GF-D8 (cell line): ENCODE measurements at places on chromosomes 3 and 15.

DNA sequence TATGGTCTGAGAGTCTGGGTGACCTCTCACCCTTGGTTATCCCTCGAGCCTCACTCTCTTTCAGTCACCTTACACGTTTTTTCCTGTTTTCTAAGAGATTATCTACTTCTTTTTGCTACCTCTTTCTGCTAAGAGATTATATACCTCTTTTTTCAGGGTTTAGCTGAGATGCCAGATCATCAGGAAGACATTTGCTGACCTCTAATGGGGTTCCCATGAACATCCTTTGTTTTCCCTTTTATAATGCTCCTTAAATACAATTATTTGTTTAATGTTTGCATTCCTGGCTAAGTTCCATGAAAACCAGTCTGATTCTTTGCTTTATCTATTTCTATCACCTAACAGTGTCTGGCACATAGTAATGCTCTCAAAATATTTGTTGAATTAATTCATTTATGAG lies 39.6 kb downstream of the LEKR1 start:
- DNase-seq, result no peak

DNA sequence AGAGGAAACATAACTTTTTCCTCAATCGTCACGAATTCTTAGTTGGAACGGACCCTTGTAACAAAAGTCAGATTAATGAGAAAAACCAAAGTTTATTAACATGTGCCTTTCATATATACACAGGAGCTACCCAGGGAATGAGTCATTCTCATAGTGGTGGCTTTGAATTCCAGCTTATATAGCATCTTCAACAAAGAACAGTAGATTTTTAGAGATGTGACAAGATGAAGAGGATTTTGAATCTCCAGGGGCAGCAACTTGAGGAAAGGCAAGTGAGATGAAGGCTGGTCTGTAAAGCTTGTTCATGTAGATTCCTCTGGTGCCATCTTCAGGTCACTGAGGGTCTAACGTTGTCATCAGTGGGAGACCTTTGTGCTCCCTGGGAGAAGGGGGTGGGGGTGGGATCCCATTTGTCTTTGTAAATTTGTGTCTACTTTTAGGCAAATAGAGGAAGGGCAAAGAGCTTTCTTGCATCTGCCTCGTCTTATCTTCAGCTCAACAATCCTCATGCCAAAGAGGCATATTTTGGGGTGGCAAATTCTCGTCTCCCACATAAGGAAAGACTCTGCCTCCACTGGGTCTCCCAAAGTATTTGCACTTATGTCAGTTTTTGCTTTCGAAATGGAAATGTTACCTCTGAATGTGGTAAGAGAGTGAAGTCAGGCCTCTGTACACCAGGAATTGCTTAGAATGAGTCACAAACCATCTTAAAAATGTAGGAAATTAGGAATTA lies 29.5 kb downstream of the CLEC3B start:
- no peak for DNase-seq

DNA sequence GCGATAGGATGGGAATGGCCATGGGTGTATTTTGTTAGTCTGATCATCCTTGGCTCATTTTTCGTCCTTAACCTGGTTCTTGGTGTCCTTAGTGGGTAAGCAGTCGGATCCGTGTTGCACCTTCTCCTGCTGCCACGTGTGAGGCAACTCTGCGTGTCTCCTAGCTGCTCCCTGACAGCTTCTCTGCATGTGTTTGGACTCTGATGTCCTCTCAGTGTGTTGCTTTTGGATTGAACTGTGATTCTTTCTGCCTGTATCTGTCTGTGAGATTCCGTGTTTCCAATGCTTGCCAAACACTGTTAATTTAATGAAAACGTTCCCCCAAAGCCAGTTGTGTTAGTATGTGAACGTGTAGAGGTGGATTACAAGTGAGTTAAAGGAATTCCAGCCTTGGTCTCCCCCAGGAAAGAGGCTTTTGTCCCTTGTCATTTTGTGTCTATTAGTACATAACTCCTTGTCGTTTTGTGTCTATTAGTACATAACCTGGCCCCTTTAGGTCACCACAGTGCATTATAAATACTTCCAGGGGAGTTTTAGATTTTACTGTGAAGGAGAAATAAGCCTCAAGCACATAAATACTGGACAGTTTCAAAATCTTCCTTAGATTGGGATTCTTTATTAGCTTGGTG lies 172.4 kb downstream of the CHDH start:
- DNase-seq, result no peak

DNA sequence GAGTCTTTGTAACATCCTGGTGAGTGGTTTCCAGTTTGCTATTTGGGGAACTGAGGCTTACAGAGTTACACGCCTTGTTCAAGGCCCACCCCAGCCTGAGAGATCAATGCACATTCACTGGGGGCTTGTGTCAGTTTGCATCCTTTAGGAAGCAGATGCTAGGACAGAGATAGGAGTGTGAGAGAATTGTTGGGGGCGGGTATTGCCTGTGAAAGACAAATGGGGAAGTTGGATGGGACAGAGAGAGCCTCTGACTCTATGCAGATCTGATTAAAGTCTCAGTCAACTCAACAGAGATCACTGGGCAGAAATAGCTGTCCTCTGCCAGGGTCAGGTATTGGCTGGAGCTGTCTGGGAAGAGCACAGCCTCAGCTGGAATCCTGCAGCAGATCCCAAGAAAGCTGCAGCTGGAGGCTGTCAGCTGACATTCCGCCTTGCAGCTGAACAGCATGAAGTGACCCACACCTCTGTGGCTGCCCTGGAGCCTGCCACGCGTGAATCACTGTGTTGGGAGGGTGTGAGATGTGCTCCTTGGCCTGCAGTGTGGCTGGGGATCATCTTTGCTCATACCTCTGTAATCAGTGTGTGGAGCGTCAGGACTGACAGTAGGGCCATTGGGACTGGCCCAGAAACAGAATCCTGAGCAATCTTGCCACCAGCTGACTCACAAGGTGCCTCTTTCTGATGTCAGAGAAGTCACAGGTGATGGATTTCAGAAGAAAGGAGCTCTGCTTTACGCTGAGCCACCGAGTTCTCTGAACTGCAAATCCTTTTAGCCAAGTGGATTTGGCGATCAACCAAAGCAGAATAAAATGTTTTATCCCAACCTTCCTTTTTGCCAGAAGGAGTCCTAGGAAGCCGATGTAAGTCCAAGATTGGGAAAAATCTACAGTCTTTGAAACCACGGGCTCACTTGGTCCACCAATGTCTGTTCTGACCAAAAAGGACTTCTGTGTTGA lies 284.1 kb upstream of the LRRFIP2 start:
- DNase-seq, result no peak

GRCh38 chr3:106197532-106198194 lies 328.9 kb upstream of the CBLB start:
- DNase-seq, result no peak

DNA sequence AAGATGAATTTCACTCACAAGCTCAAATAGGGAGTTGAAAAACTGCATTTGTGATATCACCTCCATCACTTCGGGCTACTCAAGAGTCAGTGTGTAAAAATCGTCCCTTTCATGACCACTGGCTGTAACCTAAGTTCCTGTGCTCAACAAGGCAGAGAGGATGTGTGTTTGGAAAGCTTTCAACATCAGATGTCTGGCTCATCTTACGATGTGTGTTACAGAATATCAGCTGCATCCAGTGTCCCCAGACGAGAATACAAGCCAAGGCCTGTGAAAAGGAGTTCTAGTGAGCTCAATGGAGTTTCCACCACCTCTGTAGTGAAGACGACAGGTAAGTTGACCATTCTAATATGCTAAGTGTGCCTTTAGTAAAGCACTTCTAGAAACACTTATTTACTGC lies 65.5 kb upstream of the ADAMTSL3 start:
- DNase-seq, result no peak

GRCh38 chr15:75167588-75168350 lies 33.9 kb upstream of the C15orf39 start:
- DNase-seq, result no peak

- no peak for DNase-seq
Observed at GRCh38 chr3:23762759-23763477, 42.8 kb upstream of the UBE2E1 start.

- no peak for DNase-seq
Observed at GRCh38 chr3:115071166-115071565, 75.9 kb downstream of the ZBTB20 start.

DNA sequence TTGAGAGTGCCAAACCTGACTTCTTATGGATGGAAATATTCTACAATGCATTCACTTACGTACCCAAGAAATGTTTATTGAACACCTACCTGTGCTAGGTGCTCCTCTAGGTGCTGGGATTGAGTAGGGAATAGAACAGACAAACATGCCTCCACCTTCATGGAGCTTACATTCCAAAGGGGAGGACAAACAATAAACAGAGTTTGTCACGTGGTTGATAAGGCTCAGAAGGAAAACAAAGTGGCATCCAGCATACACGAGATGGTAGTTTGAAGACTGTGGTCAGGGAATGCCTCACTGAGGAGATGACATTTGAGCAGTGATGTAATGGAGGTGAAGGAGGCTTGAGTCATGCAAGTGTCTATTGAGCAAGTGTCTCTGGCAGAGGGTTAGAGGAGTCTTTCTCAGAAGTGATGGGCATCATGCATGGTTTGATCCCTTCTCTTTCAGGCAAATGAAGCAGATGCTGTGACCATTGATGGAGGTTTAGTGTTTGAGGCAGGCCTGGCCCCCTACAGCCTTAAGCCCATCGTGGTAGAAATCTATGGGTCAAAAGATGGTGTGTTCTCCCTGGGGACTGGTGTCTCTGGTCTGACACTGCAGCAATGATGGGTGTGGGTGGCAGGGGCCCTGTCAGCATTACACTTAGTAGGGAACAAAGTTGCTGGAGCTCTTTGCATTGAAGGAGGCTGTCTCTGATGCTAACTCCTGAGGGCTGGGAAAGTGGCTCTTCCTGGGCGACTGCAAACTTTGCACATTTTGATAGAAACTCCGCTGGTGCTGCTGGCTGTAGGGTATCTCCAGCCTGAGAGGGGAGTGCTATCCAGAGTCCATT lies 29.7 kb upstream of the TOPBP1 start:
- DNase-seq, result no peak
